ENCODE measurements at places on chromosomes 7 and 10. TPM values are rescaled to one million over a fixed set of nuclear protein-coding genes. Genes with fewer than 3 reads are reported as not detected.

DNA sequence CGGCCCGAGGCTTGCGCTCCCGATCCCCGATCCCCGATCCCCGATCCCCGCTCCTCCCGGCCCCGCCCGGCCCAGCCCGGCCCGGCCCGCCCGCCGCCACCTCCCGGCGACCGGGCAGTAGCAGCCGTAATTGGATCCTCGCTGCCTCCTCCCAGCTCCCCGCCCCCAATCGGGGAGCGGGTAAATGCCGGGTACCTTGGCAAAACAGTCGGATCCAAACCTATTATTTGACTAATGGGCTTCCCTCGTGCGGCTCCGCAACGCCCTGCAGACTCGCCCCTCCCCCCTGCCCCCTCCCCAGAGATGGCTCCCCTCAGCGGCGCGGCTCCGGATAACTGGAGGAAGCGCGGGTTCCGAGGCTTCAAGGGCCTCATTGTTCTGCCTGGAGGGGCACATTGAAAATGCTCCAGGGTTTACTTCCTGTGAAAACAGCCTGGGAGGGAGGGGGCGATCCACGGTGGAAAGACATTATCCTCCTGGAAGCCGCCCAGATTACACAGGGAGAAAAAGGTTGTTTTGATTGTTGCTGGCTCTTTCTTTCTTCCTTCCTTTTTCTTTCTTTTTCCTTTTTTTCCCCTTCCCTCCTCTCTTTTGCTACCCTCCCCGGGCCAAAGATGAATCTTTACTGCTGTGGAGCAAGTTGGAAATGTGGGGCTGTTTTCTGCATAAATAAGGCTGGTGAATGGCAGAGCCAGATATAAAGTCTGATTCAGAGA is 94.7 kb upstream of the ZMIZ1 start:
- no peak for DNase-seq

HPSE2 gene
- total RNA-seq, result 5.9 TPM

DNA sequence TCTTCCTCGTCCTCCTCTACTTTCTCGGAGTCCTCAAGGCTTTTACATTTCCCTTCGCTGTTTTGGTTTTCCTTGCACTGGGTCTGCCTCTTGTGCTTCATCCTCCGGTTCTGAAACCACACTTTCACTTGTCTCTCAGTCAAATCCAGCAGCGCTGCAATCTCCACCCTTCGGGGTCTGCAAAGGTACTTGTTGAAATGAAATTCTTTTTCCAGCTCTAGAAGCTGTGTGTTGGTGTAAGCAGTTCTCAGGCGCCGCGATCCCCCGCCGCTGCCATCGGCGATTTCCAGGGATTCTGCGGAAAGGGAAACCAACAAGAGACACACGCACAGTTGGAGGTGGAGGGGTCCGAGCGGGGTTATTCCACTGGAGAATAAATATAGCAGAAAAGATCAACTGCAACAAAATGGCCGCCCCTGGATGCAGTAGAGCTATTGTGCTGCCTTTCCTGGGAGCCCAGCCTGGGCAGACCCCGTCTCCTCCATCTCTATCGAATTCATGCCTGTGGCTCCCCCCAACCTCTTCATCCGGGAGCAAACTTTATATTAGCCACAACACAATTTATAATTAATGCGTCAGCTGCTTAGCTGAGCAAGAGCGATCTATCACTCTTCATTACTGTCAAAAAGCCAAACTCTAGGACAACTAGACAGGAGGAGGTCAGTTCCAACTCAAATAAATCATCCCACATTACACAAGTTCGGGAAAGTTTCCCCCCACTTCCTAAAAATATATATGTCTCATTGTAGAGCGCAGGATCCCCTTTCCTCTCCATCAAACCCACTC is 1.1 kb downstream of the HOXA2 start:
- no peak for DNase-seq

ZNF365 gene
- total RNA-seq, result 0.66 TPM

GRCh38 chr10:13674645-13675588 is 88.2 kb downstream of the PRPF18 start:
- DNase-seq, result no peak

DNA sequence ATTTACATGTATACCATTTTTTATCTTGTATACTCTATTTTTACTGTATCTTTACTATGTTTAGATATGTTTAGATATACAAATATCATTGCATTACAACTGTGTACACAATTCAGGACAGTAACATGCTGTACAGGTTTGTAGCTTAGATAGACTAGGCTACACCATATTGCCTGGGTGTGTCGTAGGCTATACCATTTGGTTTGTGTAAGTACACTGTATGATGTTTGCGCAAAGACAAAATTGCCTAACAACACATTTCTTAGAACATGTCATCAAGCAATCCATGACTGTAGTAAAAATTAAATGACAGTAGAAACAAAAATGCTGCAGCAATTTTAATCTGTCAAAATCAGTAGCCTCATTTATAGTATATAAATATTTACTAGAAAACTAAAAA is 812.2 kb downstream of the GRM8 start:
- DNase-seq, result no peak

GRCh38 chr10:25972631-25973030 is 38.6 kb downstream of the MYO3A start:
- DNase-seq, result no peak

- no peak for DNase-seq
Measured at GRCh38 chr7:99863847-99864440, 12.9 kb downstream of the OR2AE1 start.

CTTNBP2 gene
- total RNA-seq, result 37.0 TPM

DNA sequence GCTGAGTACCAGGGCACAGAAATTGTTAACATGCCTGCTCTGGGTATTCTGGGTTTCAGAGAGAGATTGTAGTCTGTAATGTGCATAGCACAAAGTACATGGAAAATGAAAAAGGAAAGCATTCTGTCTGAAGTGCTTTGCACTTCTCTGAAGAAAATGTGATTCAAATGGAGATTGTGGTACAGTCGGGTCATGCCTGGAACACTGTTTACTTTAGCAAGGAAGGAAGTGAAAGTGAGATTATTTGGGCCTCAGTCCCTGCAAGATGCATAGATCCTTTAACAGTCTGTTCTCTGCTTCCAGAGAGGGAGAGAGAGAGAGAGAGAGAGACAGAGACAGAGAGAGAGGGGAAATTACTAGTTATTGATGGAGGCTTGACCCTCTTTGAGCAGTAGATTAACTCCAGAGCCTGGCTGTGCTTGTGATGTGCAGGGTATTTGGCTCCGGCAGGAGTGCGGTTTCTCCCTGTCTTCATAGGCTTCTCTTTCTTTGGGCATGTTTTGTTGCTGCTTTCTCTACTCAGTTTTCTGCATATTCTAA is 5.4 kb downstream of the VWC2 start:
- DNase-seq, result no peak

- peak; percentile 52 for DNase-seq
Measured at GRCh38 chr7:87152897-87153641, 816 bp downstream of the DMTF1 start.

DNA sequence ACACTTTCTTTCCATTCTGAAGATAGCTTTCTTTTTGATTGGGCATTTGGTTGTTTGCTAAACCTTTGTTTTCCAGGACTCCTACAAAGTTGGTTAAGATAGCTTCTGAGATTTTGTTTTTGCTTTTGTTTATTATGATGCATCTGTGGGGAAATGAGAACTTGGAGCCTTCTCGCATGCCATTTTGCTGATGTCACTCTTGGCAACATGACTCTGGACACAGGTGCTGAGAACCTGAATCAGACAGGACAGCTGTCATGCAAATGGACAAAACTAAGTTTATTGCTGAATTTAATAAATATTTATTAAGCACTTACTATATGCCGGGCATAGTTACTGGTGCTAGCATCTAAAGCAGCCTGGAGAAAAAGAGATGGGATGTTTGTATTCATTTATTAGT is 274.1 kb downstream of the ZEB1 start:
- no peak for DNase-seq

- DNase-seq, result no peak
Measured at GRCh38 chr10:30789806-30790205, 160.3 kb upstream of the LYZL2 start.

TRIL gene
- 8.2 TPM for total RNA-seq

NPC1L1 gene
- 0.29 TPM for total RNA-seq

- no peak for DNase-seq
Measured at GRCh38 chr7:128928882-128929788, 8.6 kb upstream of the IRF5 start.

DNA sequence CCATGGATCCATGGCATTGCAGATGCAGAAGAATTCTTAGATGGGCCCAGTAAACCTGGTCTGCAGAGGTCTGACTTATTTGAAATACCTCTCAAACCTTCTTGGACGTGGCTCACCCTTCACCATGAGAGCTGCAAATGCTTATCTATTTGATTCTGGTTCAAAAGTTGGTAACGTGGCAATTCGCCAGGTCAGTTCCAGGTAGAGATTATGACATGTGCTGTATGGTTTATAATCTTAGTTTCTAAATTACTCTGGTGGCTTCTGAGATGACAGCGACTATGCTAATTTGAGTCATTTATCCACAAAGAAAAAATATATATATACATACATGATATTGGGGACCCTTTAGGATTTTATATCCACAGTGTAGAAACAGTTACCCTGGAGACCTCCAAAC is 68.8 kb downstream of the NRP1 start:
- no peak for DNase-seq

VWDE gene
- total RNA-seq, result 8.8 TPM

SMKR1 gene
- total RNA-seq, result not detected

GRCh38 chr10:104277785-104278184 is 8.8 kb downstream of the GSTO2 start:
- no peak for DNase-seq

PDE1C gene
- 18.7 TPM for total RNA-seq

DNA sequence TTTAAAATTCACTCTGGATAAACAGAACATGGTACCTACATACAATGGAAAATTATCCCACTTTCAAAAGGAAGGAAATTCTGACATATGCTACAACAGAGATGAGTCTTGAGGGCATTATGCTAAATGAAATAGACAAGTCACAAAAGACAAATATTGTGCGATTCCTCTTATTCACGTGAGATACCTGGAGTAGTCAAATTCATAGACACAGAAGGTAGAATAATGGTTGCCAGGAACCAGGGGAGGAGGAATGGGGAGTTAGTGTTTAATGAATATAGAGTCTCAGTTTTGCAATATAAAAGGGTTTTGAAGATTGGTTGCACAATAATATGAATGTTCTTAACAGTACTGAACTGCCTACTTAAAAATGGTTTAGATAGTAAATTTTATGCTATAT is 69.8 kb upstream of the WAC start:
- no peak for DNase-seq

DNA sequence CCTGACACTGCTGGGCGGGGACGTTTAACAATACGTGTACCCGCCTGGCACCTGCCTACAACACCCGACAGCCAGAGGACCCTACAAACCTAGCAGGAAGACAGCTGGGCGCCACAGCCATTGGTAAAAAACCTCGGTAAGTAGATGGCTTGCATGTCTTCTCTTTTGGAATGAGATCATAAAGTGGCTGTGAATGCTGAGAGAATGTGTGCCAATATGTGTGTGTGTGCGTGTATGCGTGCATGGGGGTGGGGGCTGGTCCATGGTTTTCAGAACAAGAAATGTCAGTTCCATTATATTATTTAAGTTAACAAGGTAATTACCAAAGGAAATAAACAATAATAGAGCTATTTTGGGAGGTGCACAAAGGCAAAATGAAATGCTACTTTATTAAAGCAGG is 39.2 kb downstream of the PAPOLB start:
- no peak for DNase-seq

LIPN gene
- not detected for total RNA-seq

GRCh38 chr7:55105952-55106351 is 87.1 kb downstream of the EGFR start:
- DNase-seq, result no peak

GRCh38 chr10:34049887-34050286 is 715.4 kb upstream of the NRP1 start:
- DNase-seq, result no peak

DNA sequence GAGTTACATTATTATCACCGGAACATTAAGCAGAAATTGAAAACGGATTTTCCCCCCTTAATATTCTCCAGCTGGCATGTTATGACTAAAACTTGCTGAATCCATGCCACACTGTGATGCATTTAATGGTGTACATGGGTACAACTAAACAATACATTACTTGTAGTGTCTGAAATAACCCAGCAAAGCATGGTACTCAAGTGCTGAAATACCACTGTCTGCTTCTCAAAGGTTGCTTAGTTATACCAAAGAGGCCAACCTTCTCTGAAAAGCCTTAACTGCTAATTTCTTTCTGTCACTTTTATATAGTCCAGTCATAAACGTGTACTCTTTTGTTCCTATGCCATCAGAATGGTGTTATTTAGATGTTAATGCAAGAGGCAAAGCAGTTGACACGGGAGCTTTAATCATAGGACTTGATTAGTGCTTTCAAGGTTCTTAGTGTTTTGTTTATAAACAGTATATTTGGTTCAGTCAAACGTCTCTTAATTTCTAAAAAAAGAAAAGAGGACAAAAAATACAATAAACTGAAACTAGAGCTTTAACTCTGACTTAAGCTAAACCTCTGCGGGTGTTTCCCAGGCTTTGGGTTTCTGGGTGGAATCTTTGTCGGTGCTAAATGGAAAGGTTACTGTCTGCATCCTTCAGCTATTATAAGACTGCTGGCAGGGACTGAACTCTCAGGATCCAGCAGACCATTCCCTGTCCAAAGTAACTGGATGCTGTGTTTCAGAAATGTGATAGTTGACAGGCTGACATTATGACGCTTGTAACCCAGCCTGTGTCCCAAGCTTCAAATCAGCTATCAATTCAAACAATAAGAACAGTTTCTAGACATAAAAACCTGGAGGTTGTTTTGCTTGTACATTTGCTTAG is 202.6 kb downstream of the PPP1R3A start:
- DNase-seq, result no peak

DNA sequence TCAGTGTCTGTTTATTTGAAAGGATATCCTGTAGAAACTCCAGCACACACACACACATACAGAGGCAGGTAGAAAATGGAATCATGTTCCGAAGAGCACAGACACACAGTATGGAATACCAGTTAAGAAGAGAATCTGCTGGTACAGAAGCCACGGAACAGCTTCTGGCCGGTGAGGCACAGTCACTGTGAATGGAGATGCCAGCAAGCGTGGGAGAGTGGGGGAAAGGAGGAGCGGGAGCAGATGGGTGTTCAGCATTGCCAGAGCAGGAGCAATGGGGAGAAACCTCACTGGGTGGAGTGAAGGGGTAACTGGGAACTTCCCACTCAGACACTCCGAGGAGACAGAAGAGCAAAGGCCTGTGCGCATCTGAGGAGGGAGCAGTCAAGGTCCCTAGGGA is 9.5 kb upstream of the IMPDH1 start:
- DNase-seq, result no peak

DNA sequence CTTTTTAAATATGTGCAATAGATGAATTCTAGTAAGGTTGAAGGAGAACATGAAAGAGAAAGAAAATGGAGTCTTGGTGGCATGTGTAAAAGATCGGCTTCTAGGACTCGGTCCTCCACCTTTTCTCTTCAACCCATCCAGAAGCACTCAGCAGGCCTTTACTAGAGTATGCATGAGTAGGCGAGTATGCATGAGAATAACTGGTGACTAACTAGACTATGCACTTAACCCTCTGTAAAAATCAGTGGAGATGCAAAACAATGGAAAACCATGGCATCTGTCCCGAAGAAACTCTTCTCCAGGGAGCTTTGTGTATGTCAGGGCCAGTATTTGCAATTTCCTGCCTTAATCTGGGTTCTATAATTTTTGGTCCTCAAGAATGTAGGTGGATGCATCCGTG is 40.0 kb upstream of the GRB10 start:
- DNase-seq, result no peak

HMX3 gene
- total RNA-seq, result not detected
